Tibial nerve (tissue), 4 donors: ENCODE measurements at places on chromosomes 12 and 14.

- DNase-seq = no peak
These were observed 114.0 kb downstream of the PRMT8 start for GRCh38 chr12:3604748-3605586.

DNA sequence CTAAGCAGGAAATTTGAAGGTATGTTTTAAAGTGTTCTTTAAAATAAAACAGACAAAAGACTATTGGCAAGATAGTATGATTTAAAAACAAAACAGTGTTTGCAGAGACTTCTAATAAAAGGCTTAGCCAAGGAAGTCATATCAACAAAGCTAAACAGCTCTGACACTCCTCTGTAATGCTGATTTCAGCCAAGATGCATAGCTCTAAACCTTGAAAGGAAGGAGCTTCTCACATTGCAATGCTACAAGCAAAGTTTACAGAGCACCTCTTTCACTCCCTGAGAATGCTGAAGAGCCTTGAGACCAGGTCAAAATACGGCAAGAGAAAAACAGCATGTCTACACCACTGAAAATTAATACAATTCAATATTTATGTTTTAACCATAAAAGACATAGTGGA, 51.8 kb downstream of the PARP11 start:
- DNase-seq = no peak

- no peak for DNase-seq
These were observed 76.7 kb upstream of the SLC8A3 start for GRCh38 chr14:70265422-70265821.

GRCh38 chr12:107704041-107704440, 18.4 kb downstream of the PWP1 start:
- no peak for DNase-seq

DNA sequence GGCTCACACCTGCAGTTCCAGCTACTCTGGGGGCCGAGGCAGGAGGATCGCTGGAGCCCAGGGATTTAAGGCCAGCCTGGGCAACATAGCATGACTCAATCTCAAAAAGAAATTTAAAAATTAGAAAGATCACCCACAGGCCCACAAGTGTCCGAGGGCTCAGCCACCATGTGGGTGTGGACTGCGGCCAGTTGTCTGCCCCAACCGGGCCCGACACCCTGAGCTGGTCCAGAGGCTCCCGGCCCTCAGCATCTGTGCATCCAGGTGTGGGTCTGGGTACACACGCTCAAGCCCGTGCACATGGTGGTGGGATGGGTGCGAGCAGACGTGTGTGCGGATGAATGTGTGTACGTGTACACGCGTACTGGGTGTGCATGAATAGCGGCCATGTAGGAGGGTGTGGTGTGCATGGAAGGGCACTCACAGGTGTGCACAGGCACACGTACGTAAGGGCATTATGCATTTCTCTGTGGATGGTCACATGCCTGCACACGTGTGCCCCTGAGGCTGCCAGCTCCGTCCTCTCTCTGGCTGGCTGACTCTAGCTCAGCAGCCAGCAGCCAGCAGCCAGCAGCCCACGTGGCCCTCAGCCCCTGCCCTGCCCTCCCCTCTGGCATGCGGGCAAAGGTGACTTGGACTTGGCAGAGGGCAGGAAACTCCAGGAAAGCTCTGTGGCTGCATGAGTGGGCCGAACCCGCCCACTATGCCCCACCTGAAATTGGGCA, 23.3 kb upstream of the NUDT14 start:
- no peak for DNase-seq

DNA sequence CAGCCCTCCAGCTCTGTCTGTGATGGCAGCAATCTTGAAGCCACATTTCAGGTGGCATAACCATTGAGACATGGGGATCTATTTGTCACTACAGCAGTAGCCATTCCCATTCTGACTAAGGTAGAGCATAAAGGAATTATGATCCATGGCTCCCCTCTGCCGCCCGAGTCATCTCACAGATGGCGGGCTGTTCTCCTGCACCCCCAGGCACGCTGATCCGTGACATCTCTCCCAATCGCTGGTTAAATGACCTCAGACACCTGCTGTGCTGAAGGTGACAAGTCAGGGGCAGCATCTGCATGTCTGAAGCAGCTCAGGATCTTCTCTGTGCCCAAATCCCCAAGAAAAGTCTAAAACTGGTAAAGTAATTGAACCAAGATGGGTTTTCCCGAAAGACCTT, 124.3 kb downstream of the ZFP36L1 start:
- no peak for DNase-seq

DNA sequence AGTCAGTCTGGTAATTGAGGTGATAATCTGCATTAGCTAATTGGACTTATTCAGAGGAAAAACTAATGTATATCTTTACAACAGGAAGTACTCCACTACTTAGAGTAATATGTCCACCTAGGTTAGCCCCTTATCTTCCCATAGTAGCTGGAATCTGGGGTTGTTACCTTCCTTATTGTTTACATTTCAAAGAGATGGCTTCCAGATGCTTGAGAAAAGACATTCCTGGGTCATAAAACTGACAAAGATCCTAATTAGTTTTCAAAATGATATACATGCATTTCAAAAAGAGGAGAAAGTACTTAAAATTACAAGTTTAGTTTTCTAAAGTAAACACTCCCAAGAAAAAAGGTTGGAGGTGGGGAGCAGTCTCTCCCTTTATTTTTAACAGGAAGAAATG, 78.1 kb downstream of the RPL10L start:
- DNase-seq = no peak

DNA sequence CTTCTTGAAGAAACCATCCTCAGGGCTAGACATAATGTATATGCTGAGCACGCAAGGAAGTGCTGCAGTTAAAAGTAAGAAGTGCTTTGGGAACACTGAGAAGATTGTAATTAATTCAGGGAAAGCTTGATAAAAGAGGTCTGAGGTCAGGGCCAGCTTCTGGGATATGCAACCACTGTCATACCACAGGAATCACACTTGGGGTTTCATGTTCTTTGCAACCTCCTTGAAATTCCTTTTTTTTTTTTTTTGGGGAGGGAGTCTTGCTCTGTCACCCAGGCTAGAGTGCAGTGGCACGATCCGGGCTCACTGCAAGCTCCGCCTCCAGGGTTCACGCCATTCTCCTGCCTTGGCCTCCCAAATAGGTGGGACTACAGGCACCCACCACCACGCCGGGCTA, 6.9 kb downstream of the PAH start:
- DNase-seq = no peak

DNA sequence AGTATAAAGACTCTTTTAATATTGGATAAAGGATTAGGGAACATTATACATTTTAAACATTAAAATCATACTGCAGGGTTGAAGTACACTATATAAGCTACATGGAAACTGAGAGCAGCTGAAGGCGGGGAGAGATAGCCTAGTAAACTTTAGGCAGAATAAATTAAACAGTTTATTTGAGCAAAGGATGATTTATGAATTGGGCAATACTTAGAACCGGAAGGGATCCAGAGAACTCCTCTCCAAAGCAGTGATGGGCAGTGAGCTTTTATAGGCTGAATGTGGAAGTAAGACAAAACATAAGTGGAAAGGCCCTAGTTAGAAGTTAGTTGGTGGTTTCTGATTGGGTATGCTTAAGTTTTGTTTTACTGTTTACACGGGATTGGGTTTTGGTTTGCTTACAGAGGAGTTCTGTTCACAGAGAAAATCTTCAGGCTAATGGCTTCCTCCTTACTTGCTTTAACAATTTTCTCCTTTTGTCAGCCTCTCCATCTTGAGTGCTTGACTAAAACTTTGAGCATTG, 18.9 kb downstream of the LEMD3 start:
- DNase-seq = no peak
